ENCODE measurements at places on chromosomes 16 and 17. TPM values are rescaled to one million over a fixed set of nuclear protein-coding genes. Genes with fewer than 3 reads are reported as not detected.

GRCh38 chr16:72467157-72467759 is 295.3 kb upstream of the PMFBP1 start:
- H3K36me3 ChIP-seq, result no peaks in the 10 kb centered on the region
- peaks cover 4% of the 10 kb centered on the region for H3K4me1 ChIP-seq
- no peak for DNase-seq
- no peak overlapping the region for H3K27ac ChIP-seq

DNA sequence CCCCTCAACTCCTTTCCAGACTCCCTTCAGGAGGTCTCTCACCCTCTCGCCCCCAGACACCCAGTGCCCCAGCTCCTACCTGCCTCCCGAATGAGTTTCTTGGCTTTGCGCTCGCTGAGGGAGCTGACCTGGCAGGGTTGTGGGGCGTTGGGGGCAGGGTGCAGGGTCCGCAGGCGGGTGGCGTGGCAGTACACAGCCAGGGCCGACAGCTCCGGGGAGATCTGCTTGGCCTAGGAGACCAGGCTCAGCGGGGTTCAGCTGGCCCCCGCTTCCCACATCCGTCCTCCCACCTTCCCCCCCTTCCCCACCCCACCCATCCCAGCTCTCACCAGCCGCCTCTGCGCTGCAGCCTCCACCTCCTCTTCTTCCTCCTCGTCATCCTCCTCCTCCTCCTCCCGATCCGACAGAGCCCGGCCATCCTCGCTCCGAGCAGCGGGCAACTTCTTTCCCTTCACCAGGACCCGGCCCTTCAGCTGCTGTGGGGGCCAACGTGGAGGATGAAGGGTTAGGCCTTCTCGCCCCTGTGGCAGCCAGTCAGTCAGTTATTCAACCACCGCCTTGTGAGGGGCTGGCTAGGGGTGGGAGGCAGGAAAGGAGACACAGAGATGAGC is 17.2 kb downstream of the PLCD3 start:
- H3K27ac ChIP-seq, result no peak overlapping the region
- no peaks in the 10 kb centered on the region for H3K4me1 ChIP-seq
- DNase-seq, result no peak
- H3K4me3 ChIP-seq, result no peak overlapping the region

DNA sequence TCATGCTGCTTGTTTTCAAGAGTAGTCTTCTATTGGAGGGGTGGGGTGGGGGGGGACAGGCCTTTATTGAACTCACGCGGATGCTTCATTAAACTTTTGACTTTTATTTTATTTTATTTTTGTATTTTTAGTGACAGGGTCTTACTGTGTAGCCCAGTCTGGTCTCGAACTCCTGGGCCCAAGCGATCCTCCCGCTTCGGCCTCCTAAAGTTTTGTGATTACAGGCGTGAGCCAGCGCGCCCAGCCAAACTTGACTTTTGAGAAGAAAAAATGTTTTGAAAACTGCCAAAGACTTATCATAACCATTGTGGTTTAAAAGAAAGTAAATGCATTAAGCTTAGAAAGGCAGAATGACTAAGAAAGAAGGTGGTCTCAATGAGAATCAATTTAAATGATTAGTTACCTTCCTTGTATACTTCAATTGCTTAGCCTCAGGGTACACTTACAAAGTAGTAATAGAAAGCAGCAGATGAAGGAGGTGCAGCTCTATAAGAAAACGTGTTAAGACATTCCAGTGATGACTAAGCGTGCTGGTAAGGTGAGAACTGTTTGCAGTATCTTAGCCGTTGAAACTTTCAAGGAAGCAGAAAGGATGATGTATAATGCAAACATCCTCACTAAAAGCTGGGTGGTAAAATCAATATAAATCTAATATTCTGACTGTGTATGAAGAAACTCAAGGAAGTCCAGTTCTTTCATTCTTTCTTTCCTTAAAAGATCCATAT is 1.2 kb downstream of the AP2B1 start:
- H3K36me3 ChIP-seq, result peaks cover 15% of the 10 kb centered on the region
- H3K27me3 ChIP-seq, result peaks cover 11% of the 10 kb centered on the region
- H3K4me3 ChIP-seq, result peak overlapping the region; percentile 96
- H3K4me1 ChIP-seq, result peaks cover 38% of the 10 kb centered on the region

GJC1 gene
- 0.88 TPM for total RNA-seq

All from activated CD4-positive, alpha-beta memory T cell treated with anti-CD3 and anti-CD28 coated beads, Interleukin-2, amount 10 ng/mL, durations not matched to agents 7 days and 5 days (primary cell).